ENCODE measurements at places on chromosomes 7 and 10.

- DNase-seq = no peak
These were observed 53.6 kb upstream of the CHCHD3 start for GRCh38 chr7:133135451-133135850.

GRCh38 chr7:80707318-80707717 is 68.9 kb downstream of the CD36 start:
- DNase-seq = no peak

GRCh38 chr10:31871266-31872065 is 57.2 kb downstream of the ARHGAP12 start:
- no peak for DNase-seq

DNA sequence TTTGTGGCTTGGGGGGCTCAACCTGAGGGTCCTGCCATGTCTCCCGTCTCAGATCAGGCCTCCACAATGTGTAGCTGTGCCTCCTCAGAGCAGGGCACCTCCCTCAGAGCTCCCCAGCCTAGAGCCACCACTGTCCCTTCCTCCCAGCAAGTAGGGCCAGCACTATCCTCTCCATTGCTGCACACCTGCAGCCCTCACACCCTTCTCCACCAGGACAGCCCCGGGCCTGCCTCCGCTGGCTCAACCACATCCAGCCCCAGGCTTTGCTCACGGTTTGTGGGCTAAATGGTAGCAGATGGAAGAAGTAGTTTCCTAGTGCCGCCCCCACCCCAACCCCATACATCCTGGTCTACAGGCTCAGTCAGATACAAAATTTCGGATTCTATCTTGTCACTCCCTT is 10.1 kb downstream of the NFKB2 start:
- no peak for DNase-seq

All from fibroblast of skin of scalp (primary cell).